ENCODE measurements at places on chromosomes 3 and 15.

GRCh38 chr3:81339040-81339845, 422.2 kb downstream of the GBE1 start:
- no peak for DNase-seq

DNA sequence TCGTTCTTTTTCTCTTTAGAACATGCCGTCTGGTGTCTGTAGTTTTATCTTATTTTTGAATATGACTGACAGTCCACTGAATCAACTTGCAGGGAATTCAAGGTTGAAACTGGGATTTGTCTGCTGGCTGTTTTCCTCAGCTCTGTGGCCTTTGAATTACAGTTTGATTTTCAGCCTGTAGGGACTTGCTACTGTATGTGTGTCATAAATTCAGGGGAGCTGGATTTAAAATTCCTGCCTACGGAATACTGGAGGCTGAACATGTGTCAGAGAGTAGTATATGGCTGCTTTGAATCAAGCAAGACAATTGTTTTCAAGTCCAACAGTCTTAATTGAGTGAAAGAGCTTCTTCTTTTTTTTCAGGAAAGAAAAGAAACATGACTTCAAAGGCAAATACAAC, 33.9 kb downstream of the RARB start:
- no peak for DNase-seq

DNA sequence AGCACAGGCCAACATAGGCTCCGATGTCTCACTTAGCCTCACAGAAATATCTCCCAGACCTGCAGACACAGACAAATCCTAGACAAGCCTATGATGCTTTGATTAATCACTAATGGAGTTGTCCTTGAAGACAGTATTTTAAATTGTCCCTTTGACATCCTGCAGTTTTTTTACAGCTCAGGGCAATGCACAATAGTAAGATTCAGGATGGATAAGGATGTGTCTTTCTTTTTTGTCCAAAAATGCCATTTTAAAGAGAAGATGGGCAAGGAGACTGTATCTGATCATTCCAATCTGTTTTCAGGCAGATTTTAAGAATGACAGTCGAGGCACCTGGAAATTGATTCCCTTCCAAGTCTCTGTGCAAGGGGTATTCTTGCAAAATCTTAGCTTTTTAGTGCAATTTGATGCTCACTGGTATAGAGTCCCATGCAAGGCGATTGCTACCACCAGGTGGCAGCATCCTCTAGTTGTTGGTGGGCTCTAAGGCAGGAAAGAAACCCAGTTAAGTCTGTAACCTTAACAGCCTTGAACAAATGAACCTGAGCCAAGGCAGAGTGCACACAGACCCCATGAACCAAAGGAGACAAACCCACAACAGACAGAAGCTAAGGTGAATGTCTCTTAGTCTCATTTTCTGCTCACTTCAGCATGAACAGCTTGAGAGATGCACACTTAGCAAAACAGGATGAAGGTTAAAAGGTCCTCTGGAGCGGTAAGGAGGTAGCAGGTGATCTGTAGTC, 51.2 kb upstream of the MINAR1 start:
- DNase-seq, result peak; percentile 75

- DNase-seq, result no peak
Observed at GRCh38 chr15:46386356-46386755, 751.5 kb downstream of the SQOR start.

DNA sequence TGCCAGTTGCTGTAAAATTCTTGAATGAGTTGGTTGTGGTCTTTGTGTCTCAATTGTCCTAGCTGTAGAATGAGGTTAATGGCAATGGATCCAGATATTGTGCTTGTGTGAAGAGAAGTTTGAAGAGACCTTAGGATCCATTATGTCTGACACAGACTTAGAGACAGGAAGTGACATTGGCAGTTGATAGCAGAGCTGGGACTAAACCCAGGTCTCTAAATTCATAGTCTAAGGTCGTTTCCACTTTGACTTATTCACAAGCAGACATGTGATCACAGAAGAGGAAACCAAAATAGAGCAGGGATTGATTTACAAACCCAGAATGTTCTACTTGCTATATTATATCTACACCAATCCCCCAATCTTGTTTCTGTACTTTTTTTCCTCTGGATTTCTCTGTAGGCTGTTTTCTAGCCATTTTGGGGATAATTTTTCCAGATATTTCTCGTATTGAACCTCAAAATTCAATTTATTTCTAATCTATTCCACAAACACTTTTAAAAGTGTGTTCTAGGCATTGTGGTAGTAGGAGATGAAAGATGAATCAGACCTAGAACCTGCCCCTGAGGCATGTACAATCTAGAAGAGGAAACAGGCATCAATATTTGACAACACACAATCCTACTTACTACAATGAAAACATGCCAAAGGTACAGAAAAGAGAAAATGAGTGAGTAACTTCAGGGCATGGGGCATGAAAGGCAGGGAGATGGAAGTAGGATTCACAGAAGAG, 123.3 kb downstream of the NFKBIZ start:
- no peak for DNase-seq
